Stimulated activated naive B cell treated with anti-CD40 and anti-IgM and Interleukin-4, amounts not matched to agents 10 μg/mL and 1 μg/mL and 100 μg/mL, for 72 hours (primary cell): ENCODE measurements at places on chromosomes 4 and X.
A peak's percentile ranks its signal among the peaks of the same experiment; 100 is the strongest.

- H3K4me1 ChIP-seq = peaks cover 3% of the 10 kb centered on the region
- no peak overlapping the region for H3K4me3 ChIP-seq
- no peaks in the 10 kb centered on the region for H3K36me3 ChIP-seq
Measured at GRCh38 chr4:8922481-8922880, 50.8 kb upstream of the HMX1 start.

DNA sequence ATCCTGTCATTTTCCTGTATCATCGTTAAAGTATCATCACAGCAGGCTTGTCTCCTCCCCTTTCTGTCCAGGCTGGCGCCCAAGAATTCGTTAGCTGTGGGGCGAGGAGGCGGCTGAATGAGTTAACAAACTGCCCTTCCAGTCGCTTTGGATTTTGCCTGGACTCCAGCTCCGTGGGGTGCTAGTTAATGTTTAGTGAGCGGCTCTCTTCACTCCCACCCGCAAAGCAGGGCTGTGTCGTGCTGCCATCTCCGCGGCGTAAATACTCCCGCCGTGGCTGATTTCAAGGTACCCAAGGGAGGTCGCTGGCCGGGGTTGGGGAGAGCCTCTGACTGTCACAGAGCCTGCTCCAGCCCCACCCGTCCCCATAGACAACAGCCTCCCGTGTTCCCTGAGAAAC is 44.9 kb upstream of the SPRY1 start:
- H3K27ac ChIP-seq = no peak overlapping the region
- no peak for DNase-seq
- H3K4me3 ChIP-seq = no peak overlapping the region
- no peaks in the 10 kb centered on the region for H3K27me3 ChIP-seq
- H3K4me1 ChIP-seq = peaks cover 11% of the 10 kb centered on the region
- H3K36me3 ChIP-seq = no peaks in the 10 kb centered on the region

DNA sequence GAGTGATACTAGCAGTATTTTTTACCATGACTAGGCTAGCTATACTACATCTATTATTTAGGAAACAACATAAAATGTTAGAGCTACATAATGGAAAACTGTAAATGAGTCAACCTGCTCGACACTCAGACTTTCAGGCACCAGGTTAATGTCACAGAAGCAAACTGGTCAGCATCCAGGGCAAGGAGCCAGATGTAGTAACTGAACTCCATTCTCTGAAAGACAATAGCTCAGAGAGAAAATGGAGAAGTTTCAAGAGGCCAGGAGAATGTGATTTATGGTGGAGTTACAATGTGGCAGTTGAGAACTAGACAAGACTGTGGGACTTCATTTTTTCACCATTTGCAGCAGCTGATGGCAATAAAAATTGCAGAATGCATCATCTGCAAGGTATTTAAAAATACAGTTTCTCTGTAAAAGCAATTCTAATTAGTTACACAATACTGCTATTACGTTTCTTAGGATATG is 342.7 kb upstream of the PABPC4L start:
- no peak for DNase-seq
- H3K4me3 ChIP-seq = no peak overlapping the region
- H3K27me3 ChIP-seq = no peaks in the 10 kb centered on the region
- no peaks in the 10 kb centered on the region for H3K36me3 ChIP-seq
- no peaks in the 10 kb centered on the region for H3K4me1 ChIP-seq

- peaks cover 3% of the 10 kb centered on the region for H3K36me3 ChIP-seq
- peaks cover 32% of the 10 kb centered on the region for H3K4me1 ChIP-seq
- peaks cover 84% of the 10 kb centered on the region for H3K27me3 ChIP-seq
- peak overlapping the region; percentile 90 for H3K27ac ChIP-seq
- H3K4me3 ChIP-seq = peak overlapping the region; percentile 48
Measured at GRCh38 chr4:8868321-8869001, 3.2 kb downstream of the HMX1 start.

GRCh38 chrX:142089193-142089592 is 115.9 kb downstream of the MAGEC2 start:
- no peak overlapping the region for H3K27ac ChIP-seq
- H3K27me3 ChIP-seq = no peaks in the 10 kb centered on the region
- H3K4me3 ChIP-seq = no peak overlapping the region
- no peaks in the 10 kb centered on the region for H3K4me1 ChIP-seq

DNA sequence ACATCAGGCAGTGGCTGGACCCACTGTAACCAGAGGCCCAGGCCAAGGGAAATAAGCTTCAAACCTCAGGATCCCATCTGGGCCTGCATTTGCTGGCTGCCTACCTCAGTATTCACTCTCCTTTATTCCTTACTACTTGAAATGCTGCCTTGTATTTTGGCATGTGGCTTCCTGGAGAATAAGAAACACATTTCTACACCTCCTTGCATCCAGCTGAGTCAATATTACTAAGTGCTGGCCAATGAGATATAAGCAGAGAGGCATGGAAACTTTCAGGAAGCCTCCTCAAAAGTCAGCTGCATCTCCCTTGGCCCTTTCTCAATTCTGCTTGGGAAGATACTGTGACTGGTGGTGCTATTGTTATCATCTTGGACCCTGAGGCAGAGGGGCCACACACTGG is 59.8 kb upstream of the RELL1 start:
- no peak overlapping the region for H3K4me3 ChIP-seq
- no peaks in the 10 kb centered on the region for H3K36me3 ChIP-seq
- H3K27me3 ChIP-seq = no peaks in the 10 kb centered on the region
- DNase-seq = no peak
- H3K27ac ChIP-seq = no peak overlapping the region
- peaks cover 31% of the 10 kb centered on the region for H3K4me1 ChIP-seq

GRCh38 chrX:276581-277201 is 4.5 kb upstream of the PLCXD1 start:
- peaks cover 1% of the 10 kb centered on the region for H3K36me3 ChIP-seq
- H3K4me1 ChIP-seq = peaks cover 33% of the 10 kb centered on the region
- no peak for DNase-seq
- peak overlapping the region; percentile 51 for H3K27ac ChIP-seq

- peaks cover 5% of the 10 kb centered on the region for H3K36me3 ChIP-seq
- H3K27me3 ChIP-seq = peaks cover 16% of the 10 kb centered on the region
- H3K27ac ChIP-seq = no peak overlapping the region
- DNase-seq = peak; percentile 14
Measured at GRCh38 chrX:15465347-15465746, 27.8 kb downstream of the PIR start.
